ENCODE measurements at places on chromosomes 5 and 9.

DNA sequence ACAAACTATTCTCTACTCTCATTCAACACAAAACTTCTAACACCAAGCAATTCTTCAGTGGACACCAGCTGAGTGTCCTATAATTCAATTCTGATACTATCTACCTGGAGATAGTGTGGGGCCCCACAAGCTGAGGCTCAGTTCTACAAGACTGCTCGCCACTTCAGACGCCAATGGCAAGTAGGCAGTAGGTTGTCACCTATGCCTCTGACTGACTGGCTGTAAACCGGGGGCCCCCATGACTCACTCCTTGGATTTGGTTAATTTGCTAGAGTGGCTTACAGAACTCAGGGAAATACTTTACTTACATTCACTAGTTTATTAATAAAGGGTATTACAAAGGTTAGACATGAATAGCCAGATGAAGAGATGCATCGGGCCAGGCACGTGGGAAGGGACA lies 21.5 kb downstream of the INIP start:
- no peak for DNase-seq

GRCh38 chr5:175692996-175693710 lies 35.3 kb downstream of the HRH2 start:
- DNase-seq = no peak

DNA sequence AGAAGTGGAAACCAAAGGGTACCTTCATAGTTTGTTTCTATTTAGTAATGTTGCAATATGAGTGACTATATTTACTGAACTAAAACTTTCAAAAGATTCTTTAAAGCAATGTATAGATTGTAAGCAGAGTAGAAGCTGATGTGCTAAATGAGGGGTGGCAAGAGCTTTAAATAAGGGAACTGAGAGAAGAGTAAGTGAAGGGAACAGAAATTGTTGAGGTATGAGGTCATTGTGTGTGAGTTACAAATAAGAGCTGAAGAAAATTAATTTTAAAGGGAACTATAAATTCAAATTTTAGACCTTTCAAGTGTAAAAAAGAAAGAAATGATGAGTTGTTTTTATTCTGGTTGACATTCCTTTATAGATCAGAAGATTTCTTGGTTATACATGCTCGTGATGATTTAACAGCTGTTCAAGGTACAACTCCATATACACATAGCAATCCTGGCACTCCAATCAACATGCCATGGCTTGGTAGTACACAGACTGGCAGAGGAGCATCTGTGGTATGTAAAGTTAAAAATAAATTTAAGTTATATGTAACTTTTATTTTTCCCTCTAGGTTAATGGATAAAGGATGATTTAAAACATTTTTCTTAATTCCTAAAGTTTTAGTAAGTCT lies 135.1 kb upstream of the TNFAIP8 start:
- no peak for DNase-seq

DNA sequence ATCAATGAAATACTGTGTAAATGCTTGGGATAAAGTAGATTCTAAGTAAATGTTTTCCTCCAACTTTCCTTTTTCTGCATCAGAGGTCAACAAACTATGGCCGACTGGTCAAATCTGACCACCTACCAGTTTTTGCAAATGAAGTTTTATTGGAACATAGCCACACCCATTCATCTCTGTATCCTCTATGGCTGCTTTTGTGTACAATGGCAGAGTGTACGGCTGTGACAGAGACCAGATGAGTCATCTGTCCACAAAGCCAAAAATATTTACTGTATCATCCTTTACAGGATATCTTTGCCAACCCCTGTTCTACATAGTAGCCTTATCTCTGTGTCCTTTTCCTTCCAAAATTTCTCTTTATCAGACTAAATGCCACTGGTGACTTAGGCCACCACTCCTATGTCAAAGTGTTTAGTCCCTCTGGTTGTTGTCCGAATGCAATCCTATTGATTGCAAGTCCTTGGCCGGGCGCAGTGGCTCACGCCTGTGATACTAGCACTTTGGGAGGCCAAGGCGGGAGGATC lies 218.4 kb upstream of the KLF4 start:
- no peak for DNase-seq

GRCh38 chr5:67375606-67376005 lies 179.0 kb upstream of the CD180 start:
- DNase-seq = no peak

- DNase-seq = no peak
Measured at GRCh38 chr5:83947763-83948162, 227.1 kb upstream of the HAPLN1 start.

- no peak for DNase-seq
Measured at GRCh38 chr9:94693485-94694204, 32.9 kb upstream of the AOPEP start.

DNA sequence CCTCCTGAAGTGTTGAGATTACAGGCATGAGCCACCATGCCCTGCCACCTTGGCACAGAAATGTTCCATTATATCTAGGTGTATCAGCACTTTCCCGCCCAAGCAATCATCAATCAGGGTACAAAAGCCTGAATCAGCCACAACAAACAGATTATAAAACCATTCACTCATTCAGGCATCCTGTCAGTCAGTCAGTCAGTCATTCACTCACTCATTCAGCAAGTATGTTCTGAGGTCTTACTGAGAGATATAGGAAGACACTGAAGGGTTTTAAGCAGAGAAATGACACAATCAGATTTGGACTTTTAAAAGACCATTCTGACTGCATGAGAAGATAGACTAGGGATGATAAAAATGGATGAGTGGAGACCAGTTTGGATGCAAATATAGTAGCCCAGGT lies 13.1 kb downstream of the PSMD5 start:
- DNase-seq = no peak

DNA sequence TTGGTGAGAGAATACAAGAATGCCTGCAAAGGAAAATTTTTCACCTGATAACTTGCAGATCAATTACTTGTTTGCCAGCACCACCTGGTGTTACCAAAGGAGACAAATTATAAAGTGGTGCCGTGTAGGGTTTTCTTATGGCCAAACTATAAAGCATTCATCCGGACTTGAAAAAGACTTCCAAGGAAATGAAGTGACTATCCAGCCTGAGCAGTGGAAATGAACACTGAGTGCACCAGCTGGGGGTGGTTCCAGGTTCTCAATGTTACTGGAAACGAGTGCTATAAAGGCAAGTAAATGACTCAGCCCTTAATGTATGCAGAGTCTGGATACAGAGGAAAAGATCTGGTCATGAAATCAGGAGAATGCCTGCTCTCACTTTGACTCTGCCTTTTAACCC lies 113.1 kb downstream of the DNAH5 start:
- no peak for DNase-seq

- DNase-seq = no peak
Measured at GRCh38 chr5:145237843-145238242, 597.3 kb downstream of the PRELID2 start.

GRCh38 chr5:39062530-39062929 lies 11.7 kb downstream of the RICTOR start:
- DNase-seq = no peak

DNA sequence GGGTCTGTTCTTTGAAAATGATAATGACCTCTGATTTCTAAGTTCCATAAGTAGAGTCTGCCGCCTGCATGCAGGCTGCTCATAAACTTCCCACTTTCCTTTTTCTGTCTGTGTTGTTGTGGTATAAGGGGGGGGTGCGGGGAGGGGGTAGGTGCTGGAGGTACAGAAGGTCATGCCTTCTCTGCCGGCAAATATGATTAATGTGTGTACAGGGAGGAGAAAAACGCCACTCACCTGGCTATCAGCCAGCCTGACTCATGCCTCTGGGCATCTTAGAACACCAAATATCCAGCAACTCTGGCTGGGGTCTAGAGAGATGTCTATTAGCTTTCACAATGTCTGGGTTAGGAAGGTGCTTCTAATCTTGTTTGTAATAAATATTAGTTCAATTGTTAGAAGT lies 128.3 kb downstream of the EFNA5 start:
- no peak for DNase-seq

DNA sequence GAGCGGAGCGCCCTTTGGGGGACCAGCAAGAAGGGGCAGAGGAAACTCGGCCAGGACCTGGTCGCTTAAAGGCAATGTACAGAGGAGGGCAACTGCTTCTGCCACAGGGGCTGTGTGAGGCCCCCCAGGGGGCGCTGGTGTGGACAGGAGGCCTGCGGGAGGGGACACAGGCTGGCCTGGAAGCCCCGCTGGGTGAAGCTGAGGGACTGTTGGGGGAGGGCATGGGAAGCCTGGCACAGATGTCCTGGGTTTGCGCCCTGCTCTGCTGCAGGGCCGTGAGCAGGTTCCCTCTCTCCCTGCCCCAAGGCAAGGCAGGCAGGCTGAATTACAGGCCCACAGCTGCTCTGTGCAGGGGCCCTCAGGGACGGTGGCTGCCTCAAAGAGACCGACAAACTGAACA lies 5.4 kb downstream of the MED22 start:
- DNase-seq = no peak

GRCh38 chr9:26234865-26235264 lies 556.6 kb upstream of the TUSC1 start:
- no peak for DNase-seq

- DNase-seq = no peak
Measured at GRCh38 chr5:121006217-121006616, 542.1 kb downstream of the PRR16 start.

GRCh38 chr5:38528162-38528703 lies 28.2 kb downstream of the LIFR start:
- DNase-seq = no peak

- DNase-seq = no peak
Measured at GRCh38 chr5:142215915-142216681, 107.5 kb downstream of the NDFIP1 start.

DNA sequence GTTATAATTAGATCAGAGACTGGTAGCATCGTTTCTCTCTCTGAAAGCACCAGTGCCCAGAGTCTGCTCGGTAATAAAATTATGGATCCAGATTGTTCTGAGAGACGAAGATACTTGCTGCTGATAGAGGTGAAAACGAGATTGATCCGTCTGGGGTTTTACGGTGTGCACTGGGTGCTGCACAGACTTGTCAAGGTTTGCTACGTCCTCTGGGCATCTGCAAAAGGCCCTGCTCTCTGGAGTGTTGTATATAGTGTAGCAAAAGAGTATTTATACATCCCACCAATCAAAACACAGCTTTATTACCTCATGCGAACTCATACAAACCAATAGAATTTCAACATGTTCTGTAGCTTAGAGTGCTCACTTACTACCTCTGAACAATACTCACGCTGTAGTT lies 219.3 kb downstream of the PBX3 start:
- no peak for DNase-seq

GRCh38 chr5:88396751-88397281 lies 128.2 kb upstream of the TMEM161B start:
- no peak for DNase-seq

DNA sequence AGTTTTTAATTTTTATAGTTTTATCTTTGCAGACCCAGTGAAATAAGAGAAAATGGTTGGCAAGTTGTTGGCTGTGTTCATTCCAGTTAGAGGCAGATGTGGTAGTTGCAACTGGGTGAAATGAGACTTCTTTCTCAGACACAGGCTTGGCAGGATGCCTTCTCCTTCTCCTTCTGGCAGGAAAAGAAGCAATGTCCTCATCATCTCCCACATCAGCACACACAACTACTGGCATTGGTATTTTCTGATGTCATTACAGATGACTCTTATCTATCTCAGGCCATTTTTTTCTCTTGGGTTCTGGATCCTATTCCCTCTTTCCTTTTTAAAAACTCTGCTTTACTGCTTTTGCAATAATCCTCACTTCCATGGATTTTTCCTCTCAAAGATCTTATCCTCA lies 103.3 kb upstream of the EDIL3 start:
- DNase-seq = no peak

- DNase-seq = no peak
Measured at GRCh38 chr9:97447001-97447400, 35.1 kb downstream of the TDRD7 start.

GRCh38 chr9:2032234-2032633 lies 17.1 kb downstream of the SMARCA2 start:
- DNase-seq = no peak

GRCh38 chr9:13113751-13114150 lies 165.7 kb downstream of the MPDZ start:
- no peak for DNase-seq

DNA sequence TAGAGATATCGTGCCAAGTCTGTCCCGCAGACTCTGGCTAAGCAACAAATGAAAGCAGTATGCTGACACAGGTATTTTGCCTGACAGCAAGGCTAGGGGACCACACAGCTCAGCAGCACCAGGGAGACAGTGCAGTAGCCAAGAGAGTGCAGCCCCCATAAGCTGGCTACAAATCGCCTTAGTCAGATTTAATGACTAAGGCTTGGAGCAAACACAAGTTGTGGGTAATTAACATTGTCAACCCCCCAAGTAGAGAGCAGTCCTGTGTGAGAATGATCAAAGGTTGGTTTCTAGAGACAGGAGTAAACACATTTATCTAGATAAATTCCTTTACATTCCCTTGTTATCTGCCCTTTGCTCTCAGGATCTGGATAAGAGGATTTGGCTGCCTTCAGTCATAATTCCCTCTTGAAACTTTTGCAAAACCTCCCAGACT lies 1434.5 kb upstream of the CDH6 start:
- DNase-seq = no peak

DNA sequence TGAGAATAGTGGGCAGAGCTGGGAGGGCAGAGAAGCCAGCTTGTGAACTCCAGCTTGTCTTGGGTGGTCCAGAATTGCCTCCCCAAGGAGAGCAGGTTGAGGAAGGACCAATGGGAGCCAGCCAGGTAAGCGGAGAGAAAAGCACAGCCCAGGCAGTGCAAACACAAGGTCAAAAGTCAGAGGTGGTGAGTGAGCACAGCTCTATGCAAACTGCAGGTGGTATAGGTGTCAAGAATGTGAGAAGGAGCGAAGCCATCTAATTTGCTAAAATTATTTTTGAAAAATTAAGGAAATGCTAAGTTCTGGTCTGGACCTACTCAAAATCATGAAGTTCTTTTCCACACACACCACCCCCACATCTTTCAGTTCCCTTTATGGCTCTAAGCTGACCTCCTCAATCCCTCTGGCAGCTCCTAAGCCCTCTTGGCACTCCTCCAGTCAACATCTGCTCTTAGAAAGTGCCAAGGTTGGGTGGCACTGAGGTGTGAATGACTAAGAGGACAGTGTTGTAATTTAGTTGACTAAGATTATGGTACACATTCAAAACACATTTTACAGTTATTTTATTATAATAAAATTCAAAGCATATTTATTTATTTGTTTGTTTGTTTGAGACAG lies 6.6 kb upstream of the OTULINL start:
- DNase-seq = no peak

DNA sequence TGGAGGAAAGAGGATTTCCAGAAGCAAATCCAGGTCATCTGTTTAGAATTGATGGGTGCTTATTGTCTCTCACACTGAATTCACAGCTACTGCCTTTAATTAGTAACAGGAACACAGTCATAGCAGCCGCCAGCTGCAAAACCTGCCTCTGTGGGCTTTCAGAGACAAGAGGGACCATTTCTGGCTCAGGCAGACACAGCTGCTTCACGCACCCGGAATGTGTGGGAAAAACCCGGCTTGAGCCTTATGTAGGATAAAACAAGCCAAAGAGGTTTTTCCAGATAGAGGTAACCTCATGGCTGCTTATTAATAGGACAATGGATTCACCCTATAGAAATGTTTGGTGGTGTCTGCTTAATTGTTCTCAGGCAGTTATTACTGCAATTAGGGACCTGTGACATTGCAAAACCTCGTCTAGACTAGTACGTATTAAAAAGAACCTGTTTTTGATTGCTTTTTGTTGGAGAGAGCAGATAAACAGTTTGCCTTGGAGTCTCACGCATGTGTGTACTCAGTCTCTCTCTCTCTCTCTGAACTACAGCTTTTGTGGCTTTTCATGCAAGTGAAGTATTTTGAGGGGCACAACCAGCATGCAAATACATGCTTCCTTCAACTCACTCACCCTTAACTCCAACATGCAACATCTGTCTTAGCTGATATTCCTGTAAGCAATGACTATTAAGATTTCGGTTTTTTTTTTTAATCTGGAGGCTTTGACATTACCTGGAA lies 302.7 kb downstream of the PLK2 start:
- DNase-seq = no peak

GRCh38 chr9:110261632-110262031 lies 5.3 kb upstream of the TXN start:
- DNase-seq = no peak

All from activated CD4-positive, CD25-positive, alpha-beta regulatory T cell treated with anti-CD3 and anti-CD28 coated beads, Interleukin-2, amount 50 U/mL, for 72 hours (primary cell).